ENCODE measurements at places on chromosomes 6 and 20.

DNA sequence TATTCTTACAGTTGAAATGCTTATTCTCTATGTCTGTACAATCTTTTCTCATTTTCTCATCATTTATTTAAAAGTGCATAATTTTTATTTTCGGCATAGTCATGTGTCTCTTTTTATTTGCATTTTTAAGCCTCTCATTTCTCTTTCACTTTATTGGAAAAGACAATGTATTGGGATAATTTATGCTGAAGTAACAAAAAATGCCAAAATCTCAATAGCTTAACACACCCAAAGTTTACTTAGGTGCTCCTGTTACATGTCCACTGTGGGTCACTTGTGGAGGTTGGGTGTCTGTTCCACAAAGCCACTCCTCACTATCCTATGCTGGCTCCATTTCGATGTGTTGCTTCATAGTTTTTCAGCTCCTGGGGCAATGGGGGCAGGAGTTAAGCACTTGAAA lies 638.7 kb downstream of the CD109 start:
- no peak for DNase-seq

DNA sequence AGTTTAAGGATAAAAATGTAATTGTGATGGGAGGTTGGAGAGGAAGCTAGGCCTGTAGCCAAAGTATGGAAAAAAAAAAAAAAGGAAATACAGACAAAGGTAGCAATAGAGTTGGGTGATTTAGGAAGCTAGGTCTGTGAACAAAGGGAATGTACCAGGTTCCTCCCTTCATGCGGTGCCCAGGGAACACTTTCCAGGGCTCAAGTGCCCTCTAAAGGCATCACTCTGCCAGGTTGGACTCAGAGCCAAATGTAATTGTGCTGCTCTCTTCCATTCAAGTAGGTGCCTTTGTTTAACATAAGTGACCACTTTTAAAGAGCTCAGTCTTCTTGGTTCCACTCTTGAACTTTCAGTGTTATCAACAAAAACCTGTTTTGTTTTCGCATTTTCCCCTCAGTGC lies 159.7 kb upstream of the AHI1 start:
- DNase-seq = peak; percentile 86

DNA sequence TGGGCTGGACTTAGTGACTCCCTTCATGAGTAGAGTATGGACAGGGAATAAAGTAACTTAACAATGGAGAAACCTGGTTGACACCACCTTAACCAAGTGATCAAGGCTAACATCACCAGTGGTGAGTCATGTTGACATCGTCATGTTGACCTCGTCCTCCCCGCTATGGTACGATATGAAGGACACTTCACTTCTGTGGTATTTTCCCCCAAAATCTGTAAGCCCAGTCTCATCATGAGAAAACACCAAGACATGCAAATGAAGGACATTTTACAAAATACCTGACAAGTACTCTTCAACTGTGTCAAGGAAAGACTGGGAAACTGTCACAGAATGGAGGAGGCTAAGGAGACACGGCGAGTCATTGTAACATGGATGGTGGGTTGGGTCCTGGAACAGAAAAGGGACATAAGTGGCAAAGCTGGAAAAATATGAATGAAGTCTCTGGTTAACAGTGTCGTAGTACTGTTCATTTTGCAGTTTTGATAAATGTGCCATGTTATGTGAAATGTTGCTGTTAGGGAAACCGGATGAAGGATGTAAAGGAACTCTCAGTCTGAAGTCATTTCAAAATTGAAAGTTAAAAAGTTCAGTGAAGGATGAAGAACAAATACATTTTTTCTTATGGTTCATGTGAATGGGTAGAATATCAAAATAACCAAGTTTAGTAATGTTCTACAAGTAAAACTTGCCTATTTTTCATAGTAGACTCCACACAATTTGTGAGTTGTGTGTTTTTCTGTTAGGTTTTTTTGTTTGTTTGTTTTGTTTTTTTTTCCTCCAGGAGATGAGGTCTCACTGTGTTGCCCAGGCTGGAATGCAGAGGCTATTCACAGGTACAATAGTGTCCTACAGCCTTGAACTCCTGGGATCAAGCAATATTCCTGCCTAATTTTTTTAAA lies 247.5 kb downstream of the TMEM242 start:
- no peak for DNase-seq

GRCh38 chr6:138001750-138002349 lies 105.4 kb downstream of the PERP start:
- DNase-seq = peak; percentile 16

DNA sequence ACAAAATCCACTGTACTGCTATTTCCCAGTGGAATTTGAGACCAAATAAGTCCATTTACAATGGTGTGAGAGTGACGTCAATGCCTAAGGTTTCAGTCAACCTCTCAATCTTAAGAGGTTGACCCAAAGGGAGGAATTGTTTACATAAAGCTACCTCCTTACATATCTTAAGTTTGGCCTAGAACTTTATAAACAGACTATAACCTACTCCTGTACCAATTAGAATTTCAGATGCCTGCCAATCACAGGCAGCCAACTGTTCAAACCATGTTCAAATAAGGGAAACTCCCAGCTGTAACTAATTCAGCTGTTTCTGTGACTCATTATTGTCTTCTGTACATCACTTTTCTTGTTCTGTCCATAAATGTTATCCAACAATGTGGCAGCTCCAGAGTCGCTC lies 14.5 kb downstream of the LGSN start:
- DNase-seq = no peak

DNA sequence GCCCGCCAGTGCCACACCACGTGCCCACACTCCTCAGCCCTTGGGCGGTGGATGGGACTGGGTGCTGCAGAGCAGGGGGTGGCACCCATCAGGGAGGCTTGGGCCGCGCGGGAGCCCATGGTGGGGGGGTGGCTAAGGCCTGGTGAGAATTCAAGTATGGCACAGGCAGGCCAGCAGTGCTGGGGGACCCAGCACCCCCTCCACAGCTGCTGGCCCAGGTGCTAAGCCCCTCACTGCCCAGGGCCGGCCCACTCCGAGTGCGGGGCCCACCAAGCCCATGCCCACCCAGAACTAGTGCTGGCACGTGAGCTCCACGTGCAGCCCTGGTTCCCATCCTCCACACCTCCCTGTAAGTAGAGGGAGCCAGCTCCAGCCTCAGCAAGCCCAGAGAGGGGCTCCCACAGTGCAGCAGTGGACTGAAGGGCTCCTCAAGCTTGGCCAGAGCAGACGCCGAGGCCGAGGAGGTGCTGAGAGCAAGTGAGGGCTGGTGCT lies 1091.1 kb upstream of the GJE1 start:
- no peak for DNase-seq

DNA sequence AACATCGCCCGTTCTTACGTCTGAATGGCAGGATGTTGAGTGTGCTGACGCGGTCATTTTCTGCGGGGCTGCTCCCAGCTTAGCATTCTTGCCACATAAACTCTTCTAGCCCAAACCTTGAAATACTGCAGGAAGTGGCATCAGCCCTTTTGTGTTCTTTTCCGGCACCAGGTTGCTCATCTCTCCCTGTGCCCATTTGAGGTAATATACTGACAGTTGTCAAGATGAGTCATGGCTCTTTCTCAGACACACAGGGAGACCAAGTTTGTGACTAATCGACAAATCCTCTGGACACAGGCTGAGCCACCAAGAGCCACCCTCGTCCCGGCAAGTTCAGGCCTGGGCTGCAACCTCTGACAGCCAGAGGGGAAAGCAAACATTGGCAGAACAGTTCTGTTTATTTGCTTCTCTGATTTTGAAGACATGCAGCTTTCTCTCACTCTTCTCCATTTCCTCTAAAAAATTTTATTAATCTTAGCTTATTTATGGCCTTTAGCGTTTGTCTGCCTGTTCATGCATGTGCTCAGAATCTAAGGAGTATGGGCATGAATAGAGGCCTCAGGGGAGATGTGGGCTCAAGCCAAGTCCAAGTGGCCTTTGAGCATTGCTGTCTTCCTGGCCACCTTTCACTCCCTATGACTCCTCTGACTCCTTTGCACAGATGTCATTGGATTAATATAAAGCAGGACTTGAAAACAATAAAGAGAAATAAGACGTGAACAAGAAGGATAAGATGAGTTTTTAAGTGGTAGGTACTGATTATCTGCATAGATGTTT lies 328.2 kb upstream of the JAG1 start:
- no peak for DNase-seq

GRCh38 chr6:108927927-108928326 lies 79.7 kb downstream of the ARMC2 start:
- DNase-seq = no peak

GRCh38 chr6:113447088-113447831 lies 409.9 kb upstream of the MARCKS start:
- DNase-seq = no peak

GRCh38 chr6:157519255-157520116 lies 138.5 kb downstream of the ZDHHC14 start:
- DNase-seq = no peak

GRCh38 chr20:49490689-49491088 lies 8.2 kb upstream of the KCNB1 start:
- DNase-seq = no peak

- no peak for DNase-seq
Measured at GRCh38 chr6:109406196-109406595, 23.9 kb upstream of the CD164 start.

DNA sequence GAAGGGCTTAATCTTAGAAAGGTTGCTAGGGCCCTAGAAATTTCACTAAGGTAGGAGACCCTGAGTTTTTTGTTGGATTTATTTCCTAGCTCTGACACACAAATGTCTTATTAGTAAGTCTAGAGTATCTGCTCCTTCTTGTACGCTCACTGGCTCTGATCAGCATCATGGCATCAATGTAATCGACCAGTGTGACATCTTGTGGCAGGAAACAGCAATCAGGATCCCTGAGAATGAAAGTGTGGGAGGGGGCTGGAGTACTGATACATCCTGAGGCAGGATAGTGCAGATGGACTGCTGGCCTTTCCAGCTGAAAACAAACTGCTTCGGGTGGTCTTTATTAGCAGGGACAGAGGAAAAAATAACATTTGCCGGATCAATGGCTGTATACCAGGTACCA lies 10.0 kb upstream of the CST7 start:
- DNase-seq = no peak

GRCh38 chr6:56403745-56404144 lies 156.4 kb upstream of the COL21A1 start:
- no peak for DNase-seq

DNA sequence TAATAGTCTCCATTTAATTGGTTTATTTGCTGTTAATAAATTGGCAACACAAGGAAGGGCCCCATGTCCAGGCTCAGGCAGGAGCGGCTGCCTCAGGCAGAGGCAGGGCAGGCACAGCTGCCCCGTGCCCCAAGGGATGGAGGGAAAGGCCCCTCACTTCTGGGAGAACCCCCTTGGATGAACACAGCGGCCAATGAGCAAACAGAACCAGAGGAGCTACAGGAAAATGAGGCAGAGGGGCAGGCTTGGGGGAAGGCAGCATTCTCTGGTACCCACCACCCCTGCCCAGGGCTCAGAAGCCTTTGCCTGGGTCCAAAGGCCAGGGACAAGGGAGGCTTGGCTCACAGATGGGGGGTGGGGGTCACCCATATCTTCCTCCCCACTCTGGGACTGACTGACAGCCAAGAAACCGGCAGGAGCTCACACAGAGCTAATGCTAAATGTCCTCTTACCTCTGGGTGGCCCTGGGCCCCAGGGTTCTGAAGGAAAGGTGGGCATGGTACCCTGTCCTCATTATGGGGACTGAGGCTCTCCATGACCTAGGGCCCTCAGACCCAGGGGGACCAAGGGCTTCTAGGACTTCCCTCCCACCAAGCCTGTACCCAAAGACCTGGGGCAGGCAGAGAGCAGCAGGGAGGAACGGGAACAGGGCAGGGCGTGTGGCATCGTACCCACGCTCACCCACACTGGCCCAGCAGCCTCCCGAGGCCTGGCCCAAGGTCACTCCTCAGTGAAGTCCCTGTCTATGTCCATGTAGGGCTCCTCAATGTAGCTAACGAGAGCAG lies 47.0 kb downstream of the MYH7B start:
- DNase-seq = no peak

DNA sequence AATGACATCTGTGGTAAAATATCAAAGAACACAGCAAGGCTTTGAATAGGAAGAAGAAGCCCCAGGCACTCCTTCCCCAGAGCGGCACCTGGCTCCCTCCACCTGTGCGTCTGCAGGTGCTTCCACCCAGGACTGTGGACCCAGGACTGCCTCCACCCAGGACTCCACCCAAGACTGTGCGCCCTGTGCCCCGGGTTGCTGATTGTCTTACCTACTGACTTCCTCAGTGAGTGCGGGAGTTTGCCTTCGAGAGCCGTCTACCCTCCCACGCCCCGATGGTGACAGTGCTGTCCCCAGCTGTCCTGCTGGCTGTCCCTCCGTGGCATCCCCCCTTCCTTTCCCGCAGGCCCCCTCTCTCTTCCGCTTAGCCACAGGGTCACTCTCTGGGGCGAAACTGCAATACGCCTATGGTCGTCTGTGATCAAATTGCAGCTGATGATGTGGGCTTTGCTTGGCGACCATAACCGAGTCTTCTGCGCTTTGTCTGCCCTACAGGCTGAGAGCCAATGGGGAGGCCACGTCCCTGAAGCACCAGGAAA lies 52.1 kb downstream of the IRF4 start:
- no peak for DNase-seq

Data from NCI-H1092 (cell line).